ENCODE measurements at places on chromosomes 12 and 14.

DNA sequence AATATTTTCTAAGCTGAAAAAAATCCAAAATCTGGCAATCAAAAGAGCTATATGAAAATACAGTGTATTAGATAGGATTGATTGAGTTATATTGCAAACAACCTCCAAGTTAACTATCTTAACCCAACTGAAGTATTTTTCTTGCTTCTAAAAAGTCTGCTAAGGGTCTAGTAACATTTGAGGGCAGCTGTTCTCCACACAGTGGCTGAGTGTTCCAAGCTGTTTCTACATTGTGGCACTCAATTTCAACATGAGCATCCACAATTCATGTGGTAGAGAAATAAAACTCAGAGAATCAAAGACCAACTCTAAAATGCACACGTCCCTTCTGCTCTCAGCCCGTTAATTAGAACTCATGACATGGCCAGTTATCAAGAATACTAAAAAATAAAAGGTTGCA is 340.0 kb downstream of the C12orf50 start:
- no peak for DNase-seq

- no peak for DNase-seq
Measured at GRCh38 chr12:125393569-125393968, 328.3 kb downstream of the AACS start.

GRCh38 chr14:100586153-100586402 is 1.1 kb downstream of the BEGAIN start:
- no peak for DNase-seq

DNA sequence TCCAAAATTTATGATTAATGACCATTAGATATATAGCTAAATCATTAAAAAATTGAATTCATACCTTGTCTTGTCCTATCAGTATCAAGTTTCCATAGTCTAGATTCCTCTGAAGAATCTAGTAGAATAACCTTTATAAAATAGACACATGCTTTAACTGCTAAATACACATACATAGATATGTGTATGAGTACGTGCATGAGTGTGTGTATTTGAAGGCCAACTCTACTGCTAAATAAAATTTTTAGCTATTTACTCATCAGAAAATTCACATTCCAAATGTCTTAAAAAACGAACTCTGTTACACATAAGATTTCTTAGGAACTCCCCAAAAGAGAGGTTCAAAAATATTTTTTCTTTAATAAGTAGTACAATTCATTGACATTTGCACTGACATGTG is 233.0 kb downstream of the SSPN start:
- DNase-seq, result no peak

GRCh38 chr12:79140711-79141110 is 276.1 kb downstream of the SYT1 start:
- DNase-seq, result no peak

Measured in fibroblast of the conjunctiva (primary cell).